ENCODE measurements at places on chromosomes 1 and 21.

GRCh38 chr1:226248091-226248490 lies 24.6 kb downstream of the MIXL1 start:
- DNase-seq, result no peak

DNA sequence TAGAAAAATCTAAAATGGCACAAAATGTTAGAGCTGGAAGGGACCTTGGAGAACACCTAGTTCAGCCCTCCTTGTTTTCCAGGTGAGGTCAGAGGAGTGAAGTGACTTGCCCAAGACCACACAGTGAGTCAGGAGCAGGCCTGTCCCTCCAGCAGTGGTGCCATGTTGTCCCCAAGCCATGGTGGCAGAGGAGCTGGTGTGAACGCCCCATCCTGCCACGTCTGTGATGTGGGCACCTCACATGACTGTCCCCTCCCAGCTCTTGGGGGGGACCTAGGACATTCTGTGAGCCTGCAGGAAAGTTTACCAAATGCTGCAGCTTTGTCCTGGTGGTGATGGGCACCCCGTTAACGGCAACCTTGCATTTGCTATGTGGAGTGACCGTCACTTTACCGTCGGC lies 66.2 kb downstream of the SCCPDH start:
- no peak for DNase-seq

- DNase-seq, result no peak
Measured at GRCh38 chr1:222730866-222731265, 6.1 kb upstream of the FAM177B start.

- DNase-seq, result no peak
Measured at GRCh38 chr1:173414136-173414535, 63.0 kb upstream of the PRDX6 start.

DNA sequence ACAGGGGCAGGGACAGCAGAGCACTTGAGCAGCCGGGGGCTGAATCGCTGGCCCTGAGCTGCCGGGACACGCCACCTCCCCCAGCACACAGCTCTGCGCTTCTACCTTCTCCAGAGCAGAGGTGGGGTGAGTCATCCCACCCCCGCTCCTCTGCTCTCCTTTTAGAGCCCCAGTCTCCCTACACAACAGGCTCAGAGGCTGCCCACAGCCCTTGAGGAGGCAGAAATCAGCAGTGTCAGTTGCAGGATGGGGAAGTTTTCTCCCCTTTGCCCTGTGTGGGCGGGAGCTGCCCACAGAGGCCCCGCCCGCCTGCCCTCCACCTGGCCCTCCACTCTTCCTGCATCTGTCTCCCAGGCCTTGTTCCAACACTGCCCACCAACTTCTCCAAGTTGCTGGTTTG lies 94.6 kb downstream of the STUM start:
- no peak for DNase-seq

GRCh38 chr1:19255288-19255687 lies 3.7 kb downstream of the MRTO4 start:
- no peak for DNase-seq

GRCh38 chr1:38418195-38419030 lies 371.8 kb upstream of the POU3F1 start:
- DNase-seq, result no peak
